Bronchial smooth muscle cell (primary cell): ENCODE measurements at places on chromosomes 11 and 22. TPM values are rescaled to one million over a fixed set of nuclear protein-coding genes. Genes with fewer than 3 reads are reported as not detected.

The ZC3H12C gene
- 6.0 and 8.5 TPM in 2 replicates for total RNA-seq

The TPP1 gene
- 53.4 and 73.6 TPM in 2 replicates for total RNA-seq

The CREB3L1 gene
- total RNA-seq, result 16.1 and 19.2 TPM in 2 replicates

The OR2AT4 gene
- total RNA-seq, result not detected in 2 replicates

The CACNA1I gene
- total RNA-seq, result under 0.01 TPM in 2 replicates

The EXPH5 gene
- 1.5 and 2.4 TPM in 2 replicates for total RNA-seq

The SYT8 gene
- not detected in 2 replicates for total RNA-seq

The OR9I1 gene
- total RNA-seq, result not detected in 2 replicates
